ENCODE measurements at places on chromosomes 1 and 21.

DNA sequence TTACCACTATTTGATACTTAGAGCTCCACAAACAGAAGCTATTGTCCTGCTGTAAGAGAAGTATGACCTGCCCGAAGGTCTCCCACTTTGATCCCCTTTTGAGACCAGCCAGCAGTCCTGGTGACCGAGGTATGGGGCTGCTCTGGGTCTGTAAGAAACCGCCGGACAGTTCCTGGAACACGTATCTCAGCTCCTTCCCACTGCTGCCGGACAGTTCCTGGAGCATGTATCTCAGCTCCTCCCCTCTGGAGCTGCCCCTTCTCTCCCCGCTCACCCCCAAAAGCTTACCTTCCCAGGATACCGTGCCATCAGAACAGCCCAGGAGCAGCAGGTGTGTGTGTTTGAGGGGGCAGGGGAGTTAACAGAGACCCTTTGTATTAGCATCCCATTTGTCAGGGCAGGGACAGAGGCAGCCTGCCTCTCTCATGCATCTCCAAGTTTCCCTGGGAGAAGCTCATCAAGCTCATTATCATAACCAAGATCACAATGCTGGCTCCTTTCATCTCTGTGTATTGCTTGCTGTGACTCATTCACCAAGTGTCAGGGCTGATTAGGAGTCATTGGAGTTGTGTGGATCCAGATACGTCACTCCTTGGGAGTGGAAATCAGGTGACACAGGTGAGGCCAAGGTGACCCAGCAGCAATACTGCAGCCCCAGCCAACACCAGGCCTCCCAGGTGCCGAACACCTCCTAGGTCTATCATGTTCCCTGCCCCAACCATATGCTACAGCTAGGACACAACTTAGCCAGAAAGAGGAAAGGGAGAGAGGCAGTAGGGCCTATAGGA is 25.3 kb downstream of the OPTC start:
- no peak for DNase-seq

GRCh38 chr1:53663529-53664300 is 75.2 kb downstream of the GLIS1 start:
- no peak for DNase-seq

DNA sequence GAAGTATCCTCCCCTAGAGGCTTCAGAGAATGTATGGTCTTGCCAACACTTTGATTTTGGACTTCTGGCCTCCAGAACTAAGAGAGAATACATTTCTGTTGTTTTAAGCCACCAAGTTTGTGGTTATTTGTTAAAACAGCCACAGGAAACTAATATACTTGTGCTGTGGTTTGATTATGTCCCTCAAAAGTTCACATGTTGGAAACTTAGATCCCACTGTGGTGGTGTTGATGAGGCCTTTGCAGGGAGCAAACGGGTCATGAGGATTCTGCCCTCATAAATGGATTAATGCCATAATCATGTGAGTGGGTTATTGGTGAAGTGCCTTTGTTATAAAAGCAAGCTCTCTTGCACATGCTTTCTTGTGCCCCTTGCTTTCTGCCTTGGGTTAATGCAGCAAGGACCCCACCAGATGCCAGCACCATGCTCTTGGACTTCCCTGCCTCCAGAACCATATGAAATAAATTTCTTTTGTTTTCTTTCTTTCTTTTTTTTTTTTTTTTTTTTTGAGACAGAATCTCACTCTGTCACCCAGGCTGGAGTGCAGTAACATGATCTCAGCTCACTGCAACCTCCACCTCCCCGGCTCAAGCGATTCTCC is 157.3 kb downstream of the CLIC6 start:
- no peak for DNase-seq

DNA sequence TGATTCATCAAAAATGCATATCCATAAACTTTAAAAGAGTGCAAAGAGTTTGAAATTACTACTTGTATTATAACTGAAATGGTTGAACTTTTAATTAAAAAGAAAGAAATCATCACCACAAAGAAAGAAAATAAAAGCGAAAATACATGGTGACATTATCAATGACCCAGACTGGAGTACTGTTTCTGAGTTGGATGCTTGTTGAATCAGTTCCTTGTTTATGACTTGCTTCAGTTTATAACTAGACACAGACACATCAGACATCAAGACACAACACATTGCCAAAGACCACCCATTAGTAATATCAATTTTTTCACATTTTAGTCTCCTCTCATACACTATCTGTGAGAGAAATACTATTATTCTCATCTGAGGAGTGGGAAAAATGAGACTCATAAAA is 293.0 kb downstream of the MRPL39 start:
- DNase-seq = no peak

GRCh38 chr1:62159940-62160348 is 34.7 kb upstream of the L1TD1 start:
- no peak for DNase-seq

- no peak for DNase-seq
Observed at GRCh38 chr1:34268311-34268954, 91.7 kb downstream of the C1orf94 start.

- no peak for DNase-seq
Observed at GRCh38 chr1:29258976-29259801, 22.9 kb downstream of the PTPRU start.

GRCh38 chr1:20142001-20142710 is 3.0 kb downstream of the PLA2G2F start:
- DNase-seq = no peak

- DNase-seq = no peak
Observed at GRCh38 chr1:185739967-185740366, 5.8 kb downstream of the HMCN1 start.

- no peak for DNase-seq
Observed at GRCh38 chr1:187762118-187762517, 933.4 kb downstream of the PLA2G4A start.

GRCh38 chr1:22806584-22806983 is 95.9 kb downstream of the EPHB2 start:
- DNase-seq = no peak

GRCh38 chr1:61158591-61158990 is 76.2 kb downstream of the NFIA start:
- DNase-seq = no peak

DNA sequence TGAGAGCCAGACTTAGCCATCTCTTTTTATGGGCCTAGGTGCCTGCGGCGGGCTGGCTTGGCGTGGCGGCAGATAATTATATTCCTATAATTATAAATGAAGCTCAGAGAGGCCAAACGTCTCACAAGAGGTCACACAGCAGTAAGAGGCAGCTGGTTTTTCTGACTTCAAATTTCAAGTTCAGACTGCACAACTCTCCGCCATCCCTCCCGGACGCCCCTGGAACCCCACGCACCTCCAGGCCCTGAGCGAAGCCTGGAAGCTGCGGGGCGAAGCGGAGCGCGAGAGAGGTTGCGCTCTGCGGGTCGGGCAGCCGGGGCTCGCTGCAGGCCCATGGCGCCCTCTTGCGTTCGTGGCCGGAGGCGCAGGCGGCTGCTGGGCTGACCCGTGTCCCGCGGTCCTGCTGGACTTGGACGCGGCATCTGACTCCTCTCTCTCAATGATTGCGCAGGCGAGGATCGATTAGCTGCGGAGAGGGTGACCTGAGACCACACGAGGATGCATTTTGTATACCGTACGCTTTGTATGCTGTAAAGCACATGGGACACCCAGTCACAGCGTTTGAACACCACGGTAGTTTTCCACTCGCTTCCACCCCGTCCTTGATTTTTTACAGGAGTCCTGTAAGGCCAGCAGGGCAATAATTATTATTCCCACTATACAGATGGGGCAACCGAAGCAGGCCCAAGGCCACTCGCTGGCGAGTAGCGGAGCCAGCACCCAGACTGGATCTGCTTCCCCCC is 272.7 kb downstream of the FOXD2 start:
- DNase-seq = no peak

DNA sequence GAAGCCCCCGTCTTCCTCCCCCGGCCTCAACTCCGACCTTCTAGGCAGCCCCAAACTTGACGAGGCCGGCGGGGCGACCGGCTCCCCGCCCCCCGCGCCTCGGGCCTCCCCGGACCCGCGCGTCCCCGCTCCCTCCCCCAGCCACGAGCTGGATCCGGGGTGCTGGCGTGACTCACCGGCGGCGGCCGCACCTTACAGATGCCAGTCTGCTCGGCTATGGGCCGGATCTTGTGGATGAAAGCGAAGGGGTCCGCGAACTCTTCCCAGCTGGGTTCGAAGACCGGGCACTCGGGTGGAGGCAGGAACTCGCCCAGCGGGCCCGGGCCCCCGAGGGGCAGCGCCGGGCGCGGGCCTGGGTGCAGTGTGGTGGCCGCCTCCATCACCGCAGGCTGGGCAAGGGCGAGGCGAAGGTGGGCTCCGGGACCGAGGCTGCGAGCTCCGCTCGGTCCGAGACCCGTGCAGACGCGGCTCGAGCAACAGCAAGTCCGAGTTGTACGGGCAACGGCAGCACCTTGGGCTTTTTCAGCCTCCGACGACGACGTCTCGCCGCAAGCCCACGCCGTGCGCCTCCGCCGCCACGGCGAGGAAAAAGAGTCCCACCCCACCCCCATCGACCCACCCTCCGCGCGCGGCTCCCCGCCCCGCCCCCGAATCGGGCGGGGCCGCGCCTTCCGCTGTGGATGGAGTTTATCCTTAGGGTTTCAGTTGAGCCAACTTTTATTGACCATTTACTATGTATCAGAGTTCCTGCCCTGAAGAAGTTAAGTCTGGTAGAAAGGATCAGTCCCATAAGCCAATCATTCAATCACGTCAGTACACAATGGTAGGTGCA is at the start of gene KDM5B:
TSS of gene KDM5B (minus strand) at position 496 of the 832 bp plus-strand sequence. CDS start at position 380, 116 bp downstream.
- DNase-seq = no peak

DNA sequence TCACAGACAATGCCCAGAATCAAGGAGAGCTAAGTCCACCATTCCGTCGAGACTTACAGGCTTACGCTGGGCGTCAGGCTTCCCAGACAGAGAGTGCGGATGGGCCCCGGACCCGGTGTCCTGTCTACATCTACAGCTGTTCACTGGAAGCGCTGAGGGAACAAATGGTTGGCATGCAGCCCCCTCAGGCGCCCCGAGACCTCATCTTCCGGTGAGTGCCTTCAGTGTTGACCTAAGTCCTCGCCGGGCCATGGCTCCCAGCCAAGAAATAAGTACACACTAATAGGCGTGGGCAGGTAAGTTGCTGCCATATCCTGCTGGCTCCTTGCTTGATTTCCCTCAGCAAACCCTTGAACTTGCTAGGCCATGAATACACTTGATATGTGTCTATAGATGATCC is 26.2 kb downstream of the HYI start:
- DNase-seq = no peak

DNA sequence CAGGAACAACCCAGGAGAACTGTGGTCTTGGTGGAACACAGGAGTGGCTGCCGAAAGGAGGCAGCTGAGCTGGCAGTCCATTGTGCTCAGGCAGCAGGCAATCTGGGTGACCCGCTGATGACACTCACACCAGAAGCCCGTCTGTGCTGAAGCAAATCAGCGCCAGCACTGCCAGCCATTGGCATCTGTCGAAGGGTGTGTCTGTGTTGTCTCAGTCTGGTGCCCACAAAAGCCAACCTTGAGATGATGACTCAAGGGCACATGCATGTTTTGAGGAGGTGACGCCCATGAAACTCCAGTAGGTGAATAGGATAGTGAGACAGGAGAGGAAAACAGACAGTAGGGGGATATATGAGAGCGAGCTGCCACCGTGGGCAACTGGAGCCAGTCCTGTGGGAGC is 167.3 kb downstream of the KAZN start:
- no peak for DNase-seq

DNA sequence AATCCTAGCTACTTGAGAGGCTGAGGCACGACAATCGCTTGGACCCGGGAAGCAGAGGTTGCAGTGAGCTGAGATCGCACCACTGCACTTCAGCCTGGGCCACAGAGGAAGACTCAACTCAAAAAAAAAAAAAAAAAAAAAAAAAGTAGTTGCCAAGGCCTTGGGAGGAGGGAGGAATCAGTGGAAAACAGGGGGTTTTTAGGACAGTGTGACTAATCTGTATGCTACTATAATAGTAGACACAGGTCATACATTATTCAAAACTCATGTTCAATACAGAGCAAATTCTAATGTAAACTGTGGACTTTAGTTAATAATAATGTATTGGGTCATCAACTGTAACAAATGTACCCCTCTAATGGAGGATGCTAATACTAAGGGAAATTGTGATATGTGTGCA is 51.7 kb upstream of the CTPS1 start:
- DNase-seq = no peak

DNA sequence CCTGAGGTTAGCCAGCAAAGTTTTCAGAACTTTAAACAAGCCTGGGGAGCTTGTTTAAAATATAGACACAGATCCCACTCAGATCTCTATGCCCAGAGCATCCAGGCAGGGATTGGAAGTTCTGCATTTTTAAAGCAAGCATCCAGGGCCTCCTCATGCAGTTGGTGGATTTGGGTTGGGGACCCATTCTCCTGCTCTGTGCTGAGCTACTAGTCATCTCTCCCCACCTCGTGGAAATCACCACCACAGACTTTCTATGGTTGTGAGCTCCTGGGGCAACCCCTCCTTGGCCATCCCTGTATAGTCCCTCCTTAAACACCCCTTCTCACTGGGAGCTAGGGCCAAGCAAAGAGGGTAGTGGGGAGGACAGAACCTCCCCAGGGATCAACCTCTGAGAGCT is 73.5 kb upstream of the CASZ1 start:
- DNase-seq = no peak

- DNase-seq = no peak
Observed at GRCh38 chr1:183600136-183600535, 9.9 kb upstream of the NCF2 start.

GRCh38 chr1:237166593-237167101 is 124.7 kb downstream of the RYR2 start:
- no peak for DNase-seq
